ENCODE measurements at places on chromosomes 12 and 14. TPM values are rescaled to one million over a fixed set of nuclear protein-coding genes. Genes with fewer than 3 reads are reported as not detected.

DNA sequence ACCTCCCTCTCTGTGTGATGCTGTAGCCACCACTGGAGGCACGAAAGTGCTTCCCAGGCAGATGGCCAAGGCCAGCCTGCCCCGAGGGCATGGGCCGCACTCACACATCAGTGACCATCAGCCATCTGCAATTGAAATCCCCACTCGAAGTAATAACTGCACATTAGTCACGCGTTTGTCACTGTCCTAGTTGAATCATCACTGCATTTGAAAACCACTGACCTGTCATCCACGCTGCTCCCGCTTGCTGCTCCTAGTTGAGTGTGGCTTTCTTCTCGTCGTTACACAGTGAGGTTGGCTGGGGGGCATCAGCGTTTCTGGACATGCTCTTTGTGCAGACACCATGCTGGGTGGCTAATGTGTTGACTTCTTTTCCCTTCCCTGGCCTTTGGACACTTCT lies 176.1 kb downstream of the ADGRD1 start:
- no peaks in the 10 kb centered on the region for H3K27me3 ChIP-seq
- no peak overlapping the region for H3K27ac ChIP-seq
- H3K4me3 ChIP-seq = no peak overlapping the region
- H3K36me3 ChIP-seq = no peaks in the 10 kb centered on the region
- H3K4me1 ChIP-seq = no peaks in the 10 kb centered on the region
- DNase-seq = no peak

- H3K4me1 ChIP-seq = peaks cover 8% of the 10 kb centered on the region
- H3K4me3 ChIP-seq = no peak overlapping the region
- no peak overlapping the region for H3K27ac ChIP-seq
- no peaks in the 10 kb centered on the region for H3K36me3 ChIP-seq
These were observed 33.6 kb upstream of the WNK1 start for GRCh38 chr12:718756-719102.

DNA sequence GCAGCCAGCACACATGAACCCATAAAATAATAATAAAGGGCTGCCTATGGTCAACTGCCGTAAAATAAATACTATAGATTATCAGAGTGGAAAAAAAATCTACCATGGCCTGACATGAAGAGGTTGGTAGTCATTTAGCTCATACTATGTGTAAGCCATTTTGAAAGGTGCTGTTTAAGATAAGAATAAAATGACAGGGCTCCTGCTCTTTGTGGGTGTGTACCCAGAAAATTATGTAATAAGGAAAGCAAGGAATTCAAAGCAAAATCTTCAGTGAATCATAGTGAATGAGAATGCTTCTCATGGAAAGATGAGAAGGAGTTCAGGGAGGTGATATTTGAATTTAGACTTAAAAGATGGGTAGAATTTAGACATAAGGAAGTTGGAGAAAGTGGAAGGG lies 42.9 kb upstream of the PPM1H start:
- no peaks in the 10 kb centered on the region for H3K27me3 ChIP-seq
- H3K4me1 ChIP-seq = no peaks in the 10 kb centered on the region
- H3K27ac ChIP-seq = no peak overlapping the region
- no peak overlapping the region for H3K4me3 ChIP-seq

DNA sequence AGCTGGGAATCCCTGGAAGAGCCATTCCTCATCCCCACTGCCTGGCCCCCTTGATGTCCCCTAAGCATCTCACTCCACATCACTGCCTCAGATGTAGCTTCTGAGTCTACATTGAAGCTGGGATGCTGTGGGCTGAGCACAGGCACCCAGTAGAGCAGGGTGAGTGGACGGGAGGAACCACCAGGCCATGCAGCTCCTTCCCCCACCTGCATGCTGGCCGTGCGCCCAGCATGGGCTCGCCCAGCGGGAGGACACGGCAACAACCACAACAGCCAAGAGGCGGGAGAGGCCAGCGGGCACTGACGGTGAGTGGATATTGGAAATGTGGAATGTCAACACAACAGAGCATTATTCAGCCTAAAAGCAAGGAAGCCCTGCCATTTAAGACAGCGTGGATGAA lies 310.9 kb downstream of the ADGRD1 start:
- DNase-seq = no peak
- no peaks in the 10 kb centered on the region for H3K27me3 ChIP-seq
- no peak overlapping the region for H3K27ac ChIP-seq
- H3K36me3 ChIP-seq = no peaks in the 10 kb centered on the region

DNA sequence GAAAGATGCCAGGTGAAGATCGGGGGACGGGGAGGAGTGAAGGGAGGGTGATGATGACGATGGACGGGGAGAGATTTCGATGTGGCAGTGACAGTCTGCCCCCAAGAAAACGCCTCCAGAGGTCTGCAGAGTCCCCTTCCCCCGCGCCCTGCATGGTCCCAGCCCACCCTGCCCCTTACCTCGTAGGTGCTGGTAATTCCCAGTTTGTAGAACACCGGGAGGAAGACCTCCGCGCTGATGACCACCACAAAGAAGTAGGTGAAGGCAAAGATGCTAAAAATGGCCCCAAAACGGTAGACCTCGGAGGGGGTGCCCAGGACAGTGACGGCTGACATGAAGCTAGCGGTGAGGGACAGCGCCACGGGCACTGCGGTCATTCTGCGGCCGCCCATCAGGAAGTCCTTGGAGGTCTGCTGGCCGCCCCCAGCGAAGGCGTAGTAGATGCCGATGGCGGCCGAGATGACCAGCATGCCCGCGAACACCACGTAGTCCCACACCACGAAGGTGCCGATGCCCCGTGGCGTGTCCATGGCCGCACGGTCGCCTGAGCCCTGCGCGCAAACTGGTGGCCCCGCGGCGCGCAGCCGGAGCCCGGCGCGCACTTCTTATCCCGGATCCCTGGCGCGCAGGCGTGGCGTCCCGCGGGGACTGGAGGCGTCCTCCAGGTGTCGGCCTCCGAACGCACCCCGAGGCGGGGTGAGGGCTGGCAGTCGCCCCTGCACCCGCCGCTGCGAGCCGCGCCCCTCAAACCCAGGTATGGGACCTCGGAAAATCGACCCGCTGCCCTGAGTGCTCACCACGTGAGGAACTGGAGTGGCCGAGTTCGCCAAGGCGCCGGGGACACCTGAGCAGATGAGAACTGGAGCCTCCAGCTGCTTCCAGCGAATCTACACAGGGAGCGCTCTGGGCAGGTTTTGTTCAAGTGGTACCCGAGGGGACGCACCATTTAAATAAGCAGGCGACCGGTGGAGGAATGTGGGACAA lies at the start of gene SLC5A8:
TSS of gene SLC5A8 (minus strand) at position 920 of the 984 bp plus-strand sequence. CDS start at position 530, 390 bp downstream.
- H3K4me1 ChIP-seq = no peaks in the 10 kb centered on the region
- H3K27ac ChIP-seq = no peak within 1 kb of the TSS
- no peak within 1 kb of the TSS for H3K4me3 ChIP-seq
- no peak for DNase-seq
- H3K36me3 ChIP-seq = no peaks in the 10 kb centered on the region

- no peaks in the 10 kb centered on the region for H3K27me3 ChIP-seq
- DNase-seq = no peak
- H3K4me1 ChIP-seq = no peaks in the 10 kb centered on the region
- no peak overlapping the region for H3K27ac ChIP-seq
- no peak overlapping the region for H3K4me3 ChIP-seq
These were observed 682.4 kb downstream of the DIO2 start for GRCh38 chr14:79528828-79529416.

The FAM186B gene
- 0.11 TPM for total RNA-seq

The CRACR2A gene
- 27.3 TPM for total RNA-seq

DNA sequence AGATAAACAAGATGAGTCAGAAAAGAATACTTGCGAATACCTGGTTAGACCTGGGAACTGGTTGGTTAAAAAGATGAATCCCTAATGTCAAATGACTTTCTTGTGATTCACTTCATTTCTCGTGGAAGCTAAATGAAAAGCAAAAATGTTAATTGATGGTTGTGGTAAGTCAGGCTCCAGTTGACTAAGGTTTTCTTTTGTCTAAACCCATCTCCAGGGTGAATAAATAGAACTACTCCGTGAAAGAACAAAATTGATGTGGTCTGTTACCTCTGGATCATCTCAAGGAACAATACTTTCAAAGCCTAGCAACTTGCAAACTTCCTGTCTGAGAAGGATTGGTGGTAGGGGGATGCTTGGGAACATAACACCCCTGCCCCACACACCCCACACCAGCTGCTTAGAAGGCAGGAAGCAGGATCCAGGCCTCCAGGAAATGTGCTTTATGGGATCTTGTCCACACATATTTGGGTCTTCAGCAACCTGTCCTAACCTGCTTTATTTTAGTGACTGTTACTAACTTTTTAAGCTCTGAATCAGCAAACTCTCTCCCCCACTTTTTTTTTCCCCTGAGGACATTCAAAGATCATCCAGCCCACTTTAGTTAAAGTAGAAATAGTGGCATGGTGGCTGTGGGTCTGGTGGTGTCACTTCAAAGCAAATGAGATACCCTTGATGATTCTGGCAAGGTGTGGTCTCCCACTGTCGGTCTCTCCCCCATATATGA lies 60.4 kb upstream of the PTHLH start:
- DNase-seq = no peak
- no peak overlapping the region for H3K4me3 ChIP-seq
- H3K27ac ChIP-seq = no peak overlapping the region
- no peaks in the 10 kb centered on the region for H3K36me3 ChIP-seq
- H3K27me3 ChIP-seq = no peaks in the 10 kb centered on the region

The LRTM2 gene
- total RNA-seq = not detected

DNA sequence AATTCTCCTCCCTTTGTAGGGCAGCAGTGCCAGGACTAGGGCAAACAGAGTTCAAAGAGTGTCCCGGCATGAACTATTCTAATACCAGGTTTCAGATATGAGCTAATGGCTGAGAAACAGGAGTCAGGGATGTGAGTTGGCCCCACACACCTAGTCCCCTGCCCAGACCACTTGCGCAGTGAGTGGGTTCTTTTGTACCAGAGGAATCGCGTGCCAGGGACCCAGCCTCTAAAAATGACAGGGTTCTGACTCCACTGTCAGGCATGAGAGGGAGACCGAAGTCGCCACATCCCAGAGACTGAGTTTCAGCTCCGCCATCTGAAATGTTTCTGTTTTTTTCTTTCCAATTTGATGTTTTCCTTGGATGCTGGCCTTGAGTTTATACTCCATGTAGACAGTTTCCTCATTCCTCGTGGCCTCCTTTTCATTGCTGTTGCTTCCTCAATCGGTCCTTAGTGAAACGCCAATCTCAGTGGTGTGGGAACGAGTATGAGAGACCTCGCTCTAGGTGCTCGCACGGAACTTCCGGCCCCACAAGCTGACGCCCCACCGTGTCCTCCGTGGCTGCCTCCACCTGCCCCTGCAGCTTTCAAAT lies 31.5 kb downstream of the FBXL14 start:
- H3K27me3 ChIP-seq = no peaks in the 10 kb centered on the region
- no peak overlapping the region for H3K4me3 ChIP-seq
- no peaks in the 10 kb centered on the region for H3K36me3 ChIP-seq
- no peak overlapping the region for H3K27ac ChIP-seq
- DNase-seq = no peak

DNA sequence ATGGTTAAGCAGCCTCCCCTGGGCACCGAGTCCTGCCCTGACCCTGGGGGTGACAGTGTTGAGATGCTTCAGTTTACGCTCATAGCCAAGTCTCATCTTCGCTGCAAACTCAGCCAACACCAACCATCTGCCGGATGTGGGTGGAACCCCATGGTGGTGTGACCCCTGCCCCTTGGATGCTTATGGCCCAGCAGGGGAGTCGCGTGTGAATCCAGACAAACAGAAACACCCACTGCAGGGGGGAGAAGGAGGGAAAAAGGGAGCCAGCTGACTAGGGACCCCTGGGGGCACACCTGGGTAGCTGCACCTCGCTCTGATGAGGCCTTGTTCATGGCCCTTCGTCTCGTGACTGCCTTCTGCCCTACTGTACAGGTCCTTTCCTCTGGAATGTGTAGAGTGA lies 23.8 kb downstream of the AACS start:
- H3K27me3 ChIP-seq = no peaks in the 10 kb centered on the region
- no peak overlapping the region for H3K27ac ChIP-seq
- no peaks in the 10 kb centered on the region for H3K4me1 ChIP-seq
- no peak overlapping the region for H3K4me3 ChIP-seq

All from CD8-positive, alpha-beta memory T cell (primary cell).